Activated naive CD8-positive, alpha-beta T cell treated with anti-CD3 and anti-CD28 coated beads for 36 hours (primary cell): ENCODE measurements at places on chromosomes 3 and 15. TPM values are rescaled to one million over a fixed set of nuclear protein-coding genes. Genes with fewer than 3 reads are reported as not detected.
A peak's percentile ranks its signal among the peaks of the same experiment; 100 is the strongest.

DNA sequence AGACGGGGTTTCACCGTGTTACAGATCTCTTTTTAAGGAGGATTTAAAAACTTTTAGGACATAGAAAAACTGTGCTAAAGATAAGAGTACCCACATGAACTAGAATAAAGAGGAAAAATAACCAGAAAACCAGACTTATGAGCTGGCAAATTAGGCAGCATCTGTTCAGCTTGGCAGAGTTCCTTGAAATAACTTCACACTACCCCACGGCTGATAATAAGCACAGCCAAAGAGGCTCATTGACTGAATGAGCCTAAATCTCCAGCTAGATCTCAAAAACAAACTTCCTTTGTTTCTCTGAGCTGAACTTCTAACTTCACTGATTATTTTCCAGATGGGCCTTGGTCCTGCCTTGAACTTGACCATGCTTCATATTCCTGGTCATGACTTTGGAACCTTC lies 26.7 kb upstream of the PIK3R4 start:
- no peak for DNase-seq

GRCh38 chr15:74529921-74530320 lies 11.1 kb upstream of the ARID3B start:
- DNase-seq: no peak

DNA sequence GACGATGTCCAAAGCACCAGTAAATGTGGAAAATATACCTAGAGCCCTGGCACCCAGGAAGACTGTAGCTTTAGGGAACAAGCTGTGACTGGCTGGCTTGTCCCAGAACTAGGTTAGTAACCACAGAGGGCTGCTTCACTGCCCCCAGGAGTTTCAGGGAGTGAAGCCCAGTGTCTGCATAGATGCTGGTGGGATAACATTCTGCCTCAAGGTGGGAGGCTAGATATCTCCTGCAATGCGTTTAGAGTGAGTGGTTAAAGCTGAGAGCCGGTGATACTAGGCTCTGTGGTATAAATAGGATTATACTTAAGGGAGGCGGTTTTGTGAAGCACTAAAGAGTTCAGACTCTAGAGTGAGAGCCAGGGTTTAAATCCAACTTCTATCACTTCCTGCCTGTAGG lies 11.7 kb upstream of the CP start:
- no peak for DNase-seq

Gene ZDHHC23
- 3.7 TPM for total RNA-seq

DNA sequence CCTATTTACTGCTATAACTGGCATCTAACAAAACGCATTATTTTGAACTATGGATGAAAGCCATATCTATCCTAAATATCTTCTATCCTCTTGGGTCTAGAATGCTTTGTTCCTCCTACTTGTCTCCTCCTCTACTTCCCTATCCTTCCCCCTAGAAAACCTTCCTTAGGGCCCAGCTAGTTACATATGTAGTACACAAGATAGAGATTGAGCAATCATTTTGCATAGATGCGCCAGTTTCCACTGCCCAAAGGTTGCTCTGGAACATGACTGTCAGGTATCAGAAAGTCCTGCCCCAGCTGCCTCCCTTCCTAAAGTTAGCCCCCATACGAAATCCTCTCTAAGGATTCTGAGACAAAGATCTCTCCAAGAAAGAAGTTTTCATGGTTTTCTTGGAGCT lies 55.1 kb downstream of the GPR160 start:
- DNase-seq: no peak

GRCh38 chr3:138944929-138945708 lies 1.8 kb downstream of the FOXL2 start:
- peak; percentile 44 for DNase-seq
